Stimulated activated CD8-positive, alpha-beta memory T cell treated with anti-CD3 and anti-CD28 coated beads, Interleukin-4, amount 100 ng/mL, for 1 hour (primary cell): ENCODE measurements at places on chromosomes 3 and 15.

GRCh38 chr3:170765419-170766078 is 104.4 kb downstream of the RPL22L1 start:
- DNase-seq, result no peak

DNA sequence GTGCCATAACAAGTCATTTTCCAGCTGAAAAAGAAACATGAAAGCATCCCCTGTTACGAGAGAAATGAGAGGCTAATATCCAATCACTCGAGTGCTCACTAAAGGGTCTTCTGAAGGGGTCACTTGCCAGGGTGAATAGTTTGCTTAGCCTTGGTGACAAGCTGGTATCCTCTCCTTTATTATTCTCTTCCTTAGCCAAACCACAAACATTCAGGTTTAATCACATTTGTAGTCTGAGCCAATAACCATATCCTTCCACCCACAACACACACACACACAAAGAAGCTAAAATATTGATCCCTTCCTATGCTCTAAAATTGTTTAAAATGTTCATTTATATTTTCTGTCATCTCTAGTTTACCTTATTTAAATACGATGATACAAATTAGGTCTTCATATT is 240.5 kb upstream of the TMCO5A start:
- DNase-seq, result no peak

DNA sequence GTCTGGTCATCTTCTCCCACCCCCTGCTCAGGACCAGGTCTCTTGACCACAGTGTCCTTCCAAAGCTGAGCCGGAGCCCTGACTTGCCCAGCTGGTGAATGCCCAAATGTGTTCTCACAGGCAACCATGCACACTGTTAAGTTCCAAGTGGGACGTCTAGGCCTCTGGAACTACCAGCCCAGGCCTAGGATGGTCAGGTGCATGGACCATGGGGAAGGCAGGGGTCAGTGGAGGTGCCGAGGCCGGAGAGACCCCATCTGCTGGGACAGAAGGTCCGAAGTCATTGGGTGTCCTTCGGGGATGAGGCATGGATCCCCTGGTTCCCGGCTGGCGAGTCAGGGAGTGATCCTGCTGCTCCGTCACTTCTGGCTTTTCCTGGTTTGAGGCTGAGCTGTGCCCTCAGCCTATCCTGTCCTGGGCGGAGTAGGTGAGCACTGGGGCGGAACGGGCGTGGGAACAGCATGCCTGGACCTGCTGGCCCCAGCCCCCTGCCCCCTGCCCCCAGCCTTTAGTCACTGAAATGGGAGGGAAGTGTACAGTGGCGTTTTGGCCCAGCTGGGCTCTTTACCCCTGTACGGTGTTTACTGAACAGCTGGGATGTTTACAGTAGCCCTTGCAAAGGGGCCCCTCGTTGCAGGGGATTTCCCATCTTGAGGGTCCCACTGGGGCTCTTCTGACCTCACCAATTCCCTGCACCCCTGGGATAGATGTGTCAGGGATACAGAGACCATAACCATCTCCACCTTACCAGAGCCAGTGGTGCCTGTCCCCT is 12.1 kb downstream of the SEMA3F start:
- no peak for DNase-seq

DNA sequence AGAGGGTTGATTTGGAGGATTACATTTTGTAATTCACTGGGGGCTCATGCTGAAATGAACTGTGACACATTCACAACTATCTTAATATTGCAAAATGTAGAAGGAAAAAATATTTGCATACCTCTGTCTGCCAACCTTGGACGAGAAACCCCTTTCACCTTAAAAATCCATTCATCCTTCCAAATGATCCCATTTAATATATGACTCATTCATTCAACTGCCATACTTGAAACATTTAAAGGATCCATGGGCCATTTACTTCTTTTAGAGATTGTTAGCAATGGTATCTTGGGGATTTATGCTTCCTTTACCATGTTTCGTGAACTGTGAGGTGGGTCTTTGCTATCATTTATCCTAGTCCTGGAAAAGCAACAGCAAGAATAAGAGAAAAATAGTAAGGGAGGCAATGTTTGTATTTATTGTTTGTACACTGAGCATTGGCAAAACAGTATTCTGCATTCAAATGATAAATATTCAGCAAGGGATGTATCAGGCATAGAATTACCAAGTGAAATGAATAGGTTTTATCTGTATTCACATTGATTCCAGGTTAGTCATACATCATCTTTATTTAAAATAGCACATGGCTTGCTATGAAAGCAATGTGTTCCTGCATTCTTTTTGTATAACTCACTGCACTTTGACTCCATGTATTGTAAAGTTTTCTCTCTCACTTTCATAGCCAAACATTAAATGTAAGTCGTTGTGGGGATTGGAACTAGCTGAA is 378.1 kb downstream of the NSUN3 start:
- DNase-seq, result no peak

DNA sequence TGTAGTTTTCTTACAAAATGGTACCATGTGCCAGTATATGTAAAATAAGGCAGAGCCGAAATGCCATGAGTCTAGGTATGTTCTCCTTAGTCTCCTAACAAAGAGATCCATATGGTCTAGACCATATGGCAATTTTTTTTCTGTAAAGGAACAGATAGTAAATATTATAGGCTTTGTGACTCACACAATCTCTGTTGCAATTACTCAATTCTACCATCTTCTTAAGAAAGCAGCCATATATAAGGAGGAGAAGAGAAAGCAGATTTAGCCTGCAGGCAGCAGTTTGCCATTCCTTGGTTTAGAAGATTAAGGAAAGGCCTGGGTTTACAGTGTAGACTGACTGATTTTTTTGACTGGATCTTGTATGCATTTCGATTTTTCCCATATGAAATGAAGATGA is 16.3 kb upstream of the BBX start:
- no peak for DNase-seq
